ENCODE measurements at places on chromosomes 6 and 20. TPM values are rescaled to one million over a fixed set of nuclear protein-coding genes. Genes with fewer than 3 reads are reported as not detected.

- no peak for DNase-seq
Measured at GRCh38 chr20:58264271-58264670, 35.8 kb upstream of the ANKRD60 start.

DNA sequence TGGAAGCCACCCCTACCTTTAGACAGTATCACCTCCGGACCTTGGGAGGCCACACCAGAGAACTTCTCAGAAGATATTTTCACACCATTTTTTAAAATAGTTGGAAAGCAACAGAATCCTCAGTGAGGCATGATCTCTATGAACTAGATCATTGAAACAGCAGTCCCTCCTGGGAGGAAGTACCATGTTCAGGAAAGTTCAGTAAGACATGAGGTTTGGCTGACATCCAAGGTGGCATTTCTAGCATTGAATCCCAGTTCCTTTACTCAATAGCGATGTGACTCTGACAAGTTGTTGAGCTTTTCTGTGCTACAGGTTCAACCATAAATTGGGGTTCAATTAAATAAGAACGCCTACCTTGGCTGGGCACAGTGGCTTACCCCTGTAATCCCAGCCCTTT, 169.0 kb downstream of the TBC1D7 start:
- no peak for DNase-seq

- no peak for DNase-seq
Measured at GRCh38 chr6:116105247-116105646, 4.6 kb downstream of the NT5DC1 start.

DNA sequence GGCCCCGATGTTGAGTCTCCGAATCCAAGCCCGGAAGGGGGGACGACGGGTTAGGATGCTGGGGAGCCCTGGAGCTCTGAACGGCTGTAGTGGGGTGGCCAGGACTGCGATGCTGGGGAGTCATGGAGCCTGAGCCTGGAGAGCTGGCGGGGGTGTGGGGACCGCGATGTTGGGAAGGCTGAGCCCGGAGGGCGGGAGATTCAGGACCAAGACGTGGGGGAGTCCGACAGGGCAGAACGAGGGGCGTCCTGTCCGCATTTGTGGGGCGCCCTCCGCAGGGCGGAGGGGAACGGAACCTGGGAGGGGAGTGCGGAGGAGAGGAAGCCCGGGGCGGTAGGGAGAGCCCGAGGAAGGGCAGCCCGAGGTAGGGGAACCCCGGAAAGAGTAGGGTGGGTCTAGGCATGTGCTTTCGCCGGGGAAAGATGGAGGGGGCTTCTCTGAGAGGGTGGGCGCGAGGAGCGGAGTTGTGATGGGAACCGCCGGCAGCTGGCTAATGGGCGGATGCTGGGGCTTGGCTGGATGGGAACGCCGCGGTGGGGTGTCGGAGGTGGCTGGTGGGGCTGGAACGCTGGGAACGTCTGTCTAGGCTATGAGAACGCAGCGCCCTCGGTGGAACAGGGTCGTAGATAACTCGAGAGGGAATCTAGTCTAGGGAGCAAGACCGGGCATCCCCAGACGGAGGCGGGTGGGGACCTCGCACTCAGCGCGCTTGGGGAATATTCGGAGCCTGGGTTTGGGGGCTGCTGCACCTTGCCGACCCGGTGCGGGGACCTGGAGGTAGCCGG, 684 bp downstream of the PAQR8 start:
- no peak for DNase-seq

DNA sequence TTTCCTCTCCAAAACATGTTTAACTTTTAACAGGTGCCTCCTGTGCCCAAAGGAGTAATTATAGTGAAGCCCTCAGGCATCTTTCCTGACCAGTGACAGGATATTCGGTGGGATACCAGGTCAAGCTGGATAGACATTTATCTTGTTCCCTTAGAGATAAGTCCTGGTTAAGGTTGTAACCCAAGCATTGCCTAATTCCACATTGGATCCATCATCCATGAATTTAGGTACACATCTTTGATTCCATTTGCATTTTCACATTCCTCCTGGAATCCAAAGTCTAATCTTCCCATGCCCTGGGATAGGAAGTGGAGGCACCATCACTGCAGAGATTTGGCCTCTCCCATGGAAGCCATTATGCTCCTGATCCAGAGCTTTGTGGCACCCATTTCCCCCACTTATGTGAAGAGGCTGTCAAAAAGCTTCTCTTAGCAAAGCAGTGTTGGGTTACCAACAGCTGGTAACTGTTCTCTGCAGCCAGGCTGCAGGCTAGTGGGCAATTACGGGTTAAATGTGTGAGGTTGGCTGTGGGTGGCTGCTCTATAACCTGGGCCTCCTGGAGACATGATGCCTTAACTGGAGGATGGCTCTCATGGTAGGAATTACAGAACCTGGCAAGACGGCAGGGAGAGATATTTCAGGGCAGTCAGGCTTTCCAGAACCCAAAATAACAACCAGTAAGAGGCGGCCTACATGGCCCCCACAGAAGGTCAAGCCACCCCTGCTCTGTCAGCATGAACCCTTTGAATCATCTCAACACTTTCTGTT, 96.9 kb upstream of the VGLL2 start:
- DNase-seq: no peak

DNA sequence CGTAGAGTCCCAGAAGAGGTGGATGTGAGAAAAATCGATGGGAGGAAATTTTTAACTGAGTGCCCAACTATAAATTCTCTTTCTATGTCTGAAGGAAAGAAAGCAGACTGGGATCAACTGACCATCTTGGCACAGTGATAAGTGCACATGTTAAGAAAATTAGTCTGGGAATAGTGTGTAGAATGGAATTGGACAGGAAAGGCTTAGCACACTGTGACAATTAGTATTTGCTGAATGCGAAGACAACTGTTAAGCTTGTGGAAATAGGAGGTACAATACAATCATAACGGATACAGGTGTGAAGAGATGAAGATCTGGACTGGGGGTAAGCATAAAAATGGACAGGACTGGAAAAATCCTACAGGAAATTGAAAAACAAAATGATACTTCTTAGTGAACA, 114.3 kb downstream of the FAM50B start:
- DNase-seq: no peak

- no peak for DNase-seq
Measured at GRCh38 chr20:40486297-40486696, 202.7 kb downstream of the MAFB start.

GRCh38 chr6:11188161-11188915, 44.1 kb downstream of the NEDD9 start:
- DNase-seq: no peak

- DNase-seq: no peak
Measured at GRCh38 chr6:52635049-52635577, 35.8 kb upstream of the TMEM14A start.

DNA sequence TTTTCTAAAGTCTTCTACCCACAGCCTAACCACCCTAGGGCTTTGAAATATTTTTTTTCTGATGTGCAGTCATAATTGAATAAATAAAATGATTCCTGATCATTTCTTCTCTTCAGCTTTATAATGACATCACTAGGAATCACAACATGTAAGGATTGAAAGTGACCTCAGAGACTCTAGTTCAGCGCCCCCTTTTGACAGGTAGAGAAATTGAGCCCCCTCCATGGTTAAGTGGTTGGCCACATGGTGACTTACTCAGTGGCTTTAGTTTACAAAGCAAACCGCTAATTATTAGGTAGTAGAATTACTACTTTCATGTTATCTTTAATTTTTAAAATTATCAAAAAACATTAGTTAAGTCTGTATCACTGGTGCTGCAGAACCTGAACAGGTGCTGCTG, 13.3 kb upstream of the SLC2A12 start:
- DNase-seq: no peak

ALDH8A1 gene
- polyA plus RNA-seq: 0.98 TPM

DNA sequence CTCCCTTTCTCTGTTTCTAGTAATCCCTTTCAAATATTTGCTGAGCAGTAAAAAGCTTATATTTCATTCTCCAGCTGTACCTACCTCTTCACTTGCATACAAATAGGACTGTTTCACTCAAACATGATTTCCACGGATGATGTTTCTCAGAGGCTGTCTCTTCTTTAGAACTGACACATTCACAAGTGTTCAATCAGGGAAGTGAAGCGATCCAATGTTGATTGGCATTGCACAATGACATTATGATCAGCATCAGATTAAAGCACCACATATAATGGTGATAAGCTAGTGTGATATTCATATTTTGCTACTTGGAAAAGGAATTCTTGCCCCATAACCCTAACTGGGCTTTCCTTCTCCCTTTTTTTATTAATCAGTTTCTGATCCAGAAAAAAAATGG, 681.8 kb downstream of the TBC1D32 start:
- DNase-seq: no peak

WFDC12 gene
- polyA plus RNA-seq: not detected

- DNase-seq: no peak
Measured at GRCh38 chr6:10968776-10969175, 75.3 kb downstream of the ELOVL2 start.

LINC00237 gene
- polyA plus RNA-seq: not detected

- DNase-seq: no peak
Measured at GRCh38 chr20:48155268-48155667, 370.0 kb upstream of the SULF2 start.

ADA gene
- 7.4 TPM for polyA plus RNA-seq

DNA sequence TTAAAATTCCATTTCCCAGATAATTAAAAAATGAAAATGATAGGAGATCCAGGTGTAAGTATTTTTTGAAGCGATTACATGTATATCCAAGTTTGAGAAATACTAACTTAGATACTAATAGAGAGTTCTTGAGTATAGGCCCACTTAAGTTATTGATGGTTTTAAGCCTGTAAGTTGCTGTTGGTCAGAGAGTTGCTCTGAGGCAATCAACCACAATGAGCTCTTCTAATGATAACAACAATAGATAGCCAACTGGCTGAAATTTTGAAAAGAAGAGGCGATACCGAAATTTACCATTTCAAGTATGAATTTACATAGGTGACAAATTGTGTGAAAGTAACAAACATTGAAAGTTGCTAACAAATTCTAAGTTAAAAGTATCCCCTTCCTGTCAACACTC, 209.5 kb downstream of the MANEA start:
- DNase-seq: no peak

GRCh38 chr6:36442103-36442670, 467 bp downstream of the PXT1 start:
- no peak for DNase-seq

DNA sequence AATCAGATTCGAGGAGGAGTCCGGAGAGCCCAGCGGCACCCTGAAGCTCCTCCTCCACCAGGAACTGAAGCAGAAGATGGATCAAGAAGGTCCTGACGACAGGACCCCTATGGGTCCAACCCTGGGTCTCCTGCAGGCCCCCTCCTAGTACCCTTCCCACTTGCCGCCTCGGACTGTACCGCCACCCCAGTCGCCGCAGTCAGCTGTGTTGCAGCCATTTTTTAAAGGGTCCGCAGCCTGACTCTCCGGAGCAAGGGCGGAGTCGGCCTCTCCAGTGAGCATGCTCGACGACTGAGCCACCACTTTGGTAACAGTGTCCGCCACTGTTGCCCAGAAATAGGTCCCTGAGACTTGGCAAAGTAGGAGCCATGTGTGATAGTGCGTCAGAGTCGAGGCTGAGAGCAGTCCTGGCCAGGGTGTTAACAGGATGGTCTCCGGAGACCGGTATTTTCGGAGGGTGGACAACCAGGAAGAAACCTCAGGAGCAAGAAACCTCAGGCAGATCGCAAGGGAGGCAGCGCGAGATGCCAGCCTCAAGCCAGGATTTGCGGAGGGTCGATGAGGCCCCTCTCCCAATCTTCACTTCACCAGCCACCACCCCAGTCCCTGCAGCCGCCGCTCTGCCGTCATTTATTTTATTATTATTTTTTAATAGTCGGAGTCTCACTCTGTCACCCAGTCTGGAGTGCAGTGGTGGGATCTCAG, 294.6 kb upstream of the ZNF337 start:
- no peak for DNase-seq

- no peak for DNase-seq
Measured at GRCh38 chr6:88298066-88298845, 132.1 kb upstream of the CNR1 start.

DNA sequence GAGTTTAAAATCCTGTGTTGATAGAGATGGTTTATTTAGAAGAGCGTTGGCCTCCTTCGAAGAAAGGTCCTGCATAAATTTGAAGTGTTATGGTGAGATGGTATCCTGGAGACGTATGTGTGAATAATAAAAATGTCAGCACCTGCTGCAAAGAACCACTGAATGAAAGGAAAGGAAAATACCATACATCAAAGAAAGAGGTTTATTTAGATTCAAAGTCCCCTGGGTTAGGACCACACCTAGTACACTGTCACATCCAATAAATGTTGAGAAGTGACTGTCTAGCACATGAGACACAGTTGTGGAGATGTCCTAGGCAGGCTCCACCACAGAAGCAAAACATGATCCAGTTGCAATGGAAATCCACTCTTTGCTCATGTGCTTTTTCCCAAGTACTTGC, 214.7 kb downstream of the PAX1 start:
- DNase-seq: no peak

- no peak for DNase-seq
Measured at GRCh38 chr6:107448776-107449175, 10.6 kb downstream of the PDSS2 start.

DNA sequence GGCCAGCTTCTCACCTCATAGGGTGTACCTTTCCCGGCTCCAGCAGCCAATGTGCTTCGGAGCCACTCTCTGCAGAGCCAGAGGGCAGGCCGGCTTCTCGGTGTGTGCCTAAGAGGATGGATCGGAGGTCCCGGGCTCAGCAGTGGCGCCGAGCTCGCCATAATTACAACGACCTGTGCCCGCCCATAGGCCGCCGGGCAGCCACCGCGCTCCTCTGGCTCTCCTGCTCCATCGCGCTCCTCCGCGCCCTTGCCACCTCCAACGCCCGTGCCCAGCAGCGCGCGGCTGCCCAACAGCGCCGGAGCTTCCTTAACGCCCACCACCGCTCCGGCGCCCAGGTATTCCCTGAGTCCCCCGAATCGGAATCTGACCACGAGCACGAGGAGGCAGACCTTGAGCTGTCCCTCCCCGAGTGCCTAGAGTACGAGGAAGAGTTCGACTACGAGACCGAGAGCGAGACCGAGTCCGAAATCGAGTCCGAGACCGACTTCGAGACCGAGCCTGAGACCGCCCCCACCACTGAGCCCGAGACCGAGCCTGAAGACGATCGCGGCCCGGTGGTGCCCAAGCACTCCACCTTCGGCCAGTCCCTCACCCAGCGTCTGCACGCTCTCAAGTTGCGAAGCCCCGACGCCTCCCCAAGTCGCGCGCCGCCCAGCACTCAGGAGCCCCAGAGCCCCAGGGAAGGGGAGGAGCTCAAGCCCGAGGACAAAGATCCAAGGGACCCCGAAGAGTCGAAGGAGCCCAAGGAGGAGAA, 10.5 kb downstream of the GNAS-AS1 start:
- DNase-seq: no peak

DNA sequence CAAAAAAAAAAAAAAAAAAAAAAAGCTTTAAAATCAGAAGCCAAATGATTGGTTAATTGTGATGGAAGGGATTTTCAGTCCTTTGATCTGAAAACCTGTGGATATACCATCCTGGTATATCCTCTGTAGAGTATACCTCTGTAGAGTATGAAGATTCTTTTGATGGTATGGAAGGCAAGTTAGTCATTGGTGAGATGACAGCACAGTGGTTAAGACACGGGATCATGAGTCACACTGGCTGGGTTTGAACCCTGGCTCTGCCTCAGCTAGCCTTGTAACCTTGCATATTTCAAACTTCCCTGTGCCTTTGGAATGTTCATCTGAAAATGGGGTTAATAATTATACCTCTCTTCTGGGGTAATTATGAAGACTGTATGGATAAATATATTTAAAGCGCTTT, 179.3 kb downstream of the CARMIL1 start:
- no peak for DNase-seq

Data from left lung (tissue), 14 donors.